HS-5 (cell line): ENCODE measurements at places on chromosomes 12 and 14.

DNA sequence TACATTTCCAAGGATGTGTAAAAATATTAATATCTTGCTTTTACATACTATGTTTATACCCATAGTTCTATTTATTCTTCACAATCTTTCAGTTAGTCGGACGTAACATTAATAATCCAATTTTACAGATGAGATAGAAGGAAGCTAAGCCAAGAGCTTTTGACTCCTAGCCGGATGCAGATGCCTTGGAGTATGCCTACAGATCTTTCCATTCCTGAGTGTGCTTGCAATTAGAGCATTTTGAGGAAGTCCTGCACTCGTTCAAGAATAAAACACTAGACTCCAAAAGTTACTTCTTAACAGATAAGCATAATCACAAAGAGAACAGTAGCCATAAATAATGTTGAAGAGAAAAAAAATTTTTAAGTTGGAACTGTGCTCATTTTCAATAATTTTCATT, 337.6 kb upstream of the CLEC14A start:
- DNase-seq: no peak

DNA sequence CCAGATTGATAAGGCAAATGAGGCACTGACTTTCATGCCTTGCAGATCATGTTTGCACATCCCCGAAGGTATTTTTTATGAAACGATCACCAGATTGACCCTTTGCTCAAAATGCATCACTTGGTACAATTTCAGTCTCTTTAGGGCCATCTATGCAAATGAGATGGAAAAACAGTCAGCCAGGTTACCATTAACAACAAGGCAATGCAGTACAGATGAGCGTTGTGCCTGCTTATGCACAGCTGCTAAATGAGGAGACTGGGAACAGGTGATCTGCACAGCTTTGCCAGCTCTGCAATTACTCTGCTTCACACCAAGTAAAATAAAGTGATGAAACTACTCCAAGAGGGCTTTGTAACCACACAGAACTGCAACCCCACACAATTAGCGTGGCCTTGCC, 26.1 kb upstream of the PLEKHG7 start:
- no peak for DNase-seq

GRCh38 chr12:8493084-8493483, 20.2 kb upstream of the CLEC4D start:
- peak; percentile 2 for DNase-seq

DNA sequence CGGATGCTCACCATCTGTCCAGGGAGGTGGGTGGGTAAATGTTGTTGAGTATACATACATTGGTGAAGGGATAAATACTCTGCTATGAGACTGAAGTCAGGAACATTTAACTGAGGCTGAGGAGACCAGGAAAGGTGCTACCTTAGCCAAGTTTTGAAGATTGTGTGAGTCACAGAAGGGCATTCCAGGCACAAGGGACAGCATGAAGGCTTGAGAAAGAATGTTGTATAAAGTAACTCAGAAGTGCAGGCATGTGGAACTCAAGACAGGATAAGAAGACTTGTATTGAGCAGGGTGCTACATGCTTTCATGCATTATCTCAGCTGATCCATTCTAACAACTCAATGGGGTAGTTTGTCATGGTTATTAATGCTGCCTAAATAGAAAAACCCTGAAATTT, 112.7 kb downstream of the IPO8 start:
- DNase-seq: no peak

- DNase-seq: no peak
Measured at GRCh38 chr12:93234641-93235040, 143.1 kb upstream of the NUDT4 start.

- DNase-seq: no peak
Measured at GRCh38 chr12:24695657-24696329, 253.1 kb downstream of the BCAT1 start.

DNA sequence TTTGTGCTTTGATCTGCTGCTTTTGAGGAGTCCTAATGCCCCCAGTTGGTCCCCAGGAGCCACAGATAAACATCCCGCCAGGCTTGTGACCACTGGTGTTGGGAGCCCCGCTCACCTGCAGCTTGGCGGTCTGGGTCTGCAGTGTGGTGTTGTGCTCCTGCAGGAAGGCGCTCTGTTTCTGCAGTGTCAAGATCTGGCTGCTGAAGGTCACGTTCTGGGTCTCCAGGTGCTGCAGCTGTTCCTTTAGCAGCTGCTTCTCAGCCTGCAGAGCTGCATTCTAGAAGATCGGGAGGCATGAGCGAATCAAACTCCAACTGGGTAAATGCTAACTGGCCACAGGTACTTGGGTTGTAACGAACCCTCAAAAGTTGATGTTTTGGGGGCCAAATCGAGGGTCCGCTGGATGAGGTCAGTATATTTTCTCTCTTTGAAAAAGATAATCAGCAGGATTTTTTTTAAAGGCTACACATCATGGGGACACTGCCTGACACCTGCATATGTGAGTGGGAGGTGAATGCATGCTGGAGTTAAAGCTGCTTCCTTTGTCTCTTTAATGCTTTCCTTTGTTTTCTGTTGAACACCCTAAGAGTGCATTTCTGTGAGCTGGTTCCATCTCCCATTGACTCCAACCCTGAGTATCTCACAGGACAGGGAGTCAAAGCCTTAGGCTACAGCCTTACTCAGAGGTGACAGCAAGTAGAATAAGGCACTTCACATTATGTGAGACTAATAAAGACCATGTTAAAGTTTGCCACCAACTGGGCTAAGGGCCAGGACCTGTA, 61.3 kb upstream of the GPR68 start:
- DNase-seq: no peak

DNA sequence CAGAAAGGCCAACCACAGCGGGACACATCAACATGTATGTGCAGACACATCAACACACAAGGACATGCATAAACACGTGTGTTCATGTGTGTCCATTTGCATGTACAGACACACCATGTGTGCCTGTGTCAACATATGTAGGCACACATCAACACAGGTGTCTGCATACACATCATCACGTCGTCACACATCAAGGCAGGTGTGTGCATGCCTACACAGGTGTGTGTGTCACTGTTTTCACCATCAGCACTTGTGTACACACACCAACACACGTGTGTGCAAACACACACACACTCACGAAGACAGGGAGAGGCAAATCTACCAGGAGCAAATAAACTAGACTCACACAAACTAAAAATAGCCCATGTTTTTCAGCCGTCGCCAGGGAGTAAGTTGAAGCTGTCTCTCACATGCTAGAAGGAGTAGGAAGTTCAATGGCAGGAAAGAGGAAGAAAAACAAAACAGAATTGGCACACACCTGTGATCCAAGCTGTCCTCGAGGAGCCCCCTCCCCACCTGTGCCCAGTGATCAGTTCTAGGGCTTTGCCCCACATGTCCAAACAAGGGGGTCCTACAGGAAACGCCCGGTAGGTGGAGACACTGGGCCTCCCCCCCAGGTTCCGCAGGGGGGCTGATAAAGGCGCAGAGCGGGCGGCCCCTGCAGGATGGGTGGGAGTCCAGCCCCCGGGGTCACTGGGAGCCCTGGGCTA, 7.4 kb downstream of the SCARB1 start:
- DNase-seq: no peak

DNA sequence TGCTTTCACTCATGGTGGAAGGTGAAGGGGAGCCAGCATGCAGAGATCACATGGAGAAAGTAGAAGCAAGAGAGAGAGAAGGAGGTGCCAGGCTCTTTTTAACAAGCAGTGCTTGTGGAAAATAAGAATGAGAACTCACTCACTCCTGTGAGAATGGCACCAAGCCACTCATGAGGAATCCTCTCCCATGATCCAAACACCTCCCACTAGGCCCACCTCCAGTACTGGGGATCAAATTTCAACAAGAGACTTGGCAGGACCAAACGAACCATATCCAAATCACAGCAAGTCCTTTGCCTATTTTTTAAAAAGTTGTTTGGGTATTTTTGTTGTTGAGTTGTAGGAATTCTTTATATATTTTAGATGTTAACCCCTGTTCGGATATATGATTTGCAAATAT, 245.9 kb upstream of the ARID2 start:
- no peak for DNase-seq

GRCh38 chr12:115867854-115868253, 409.6 kb downstream of the MED13L start:
- no peak for DNase-seq

DNA sequence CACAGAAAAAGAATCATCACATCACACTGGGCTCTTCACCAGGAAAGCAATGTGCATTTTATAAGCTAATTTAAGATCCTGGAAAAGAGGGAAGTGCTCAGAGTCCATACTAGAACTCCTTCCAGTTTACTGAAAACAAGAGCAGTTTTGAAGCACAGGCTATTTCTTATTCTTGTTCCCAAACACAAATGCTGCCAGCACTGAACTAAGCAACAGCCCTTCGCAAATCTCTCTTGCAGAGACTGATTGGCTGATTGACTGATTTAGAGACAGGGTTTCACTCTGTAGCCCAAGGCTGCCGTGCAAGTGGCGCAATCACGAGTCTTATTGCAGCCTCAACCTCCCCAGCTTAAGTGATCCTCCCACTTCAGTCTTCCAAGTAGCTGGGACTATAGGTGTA, 44.8 kb downstream of the BCL2L14 start:
- no peak for DNase-seq

DNA sequence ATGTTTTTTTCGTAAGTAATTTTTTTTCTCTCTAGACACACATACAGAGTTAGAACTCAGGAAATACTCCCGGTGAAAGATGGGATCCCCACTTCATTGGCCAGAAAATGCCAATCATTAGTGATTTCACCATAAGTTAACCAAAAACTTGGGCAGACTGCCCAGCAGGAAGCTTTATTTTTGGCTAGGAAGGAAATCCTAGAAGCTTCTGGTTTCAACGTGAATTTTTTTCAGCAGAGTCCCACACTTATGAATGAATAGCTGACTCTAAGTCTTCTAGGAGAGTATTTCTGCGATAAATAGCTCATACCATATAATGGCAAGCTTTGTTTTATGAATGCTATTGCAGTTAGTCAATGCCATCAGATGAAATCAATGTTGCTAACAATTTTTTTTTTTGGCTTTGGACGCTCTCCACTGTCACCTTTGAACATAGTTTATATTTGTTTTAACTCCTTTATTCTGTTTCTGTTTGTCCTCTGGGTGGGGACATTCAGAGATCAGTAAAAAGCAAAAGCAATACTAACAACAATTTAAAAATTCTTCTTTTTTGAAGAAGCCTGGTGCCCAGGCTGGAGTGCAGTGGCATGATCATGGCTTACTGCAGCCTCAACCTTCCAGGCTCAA, 9.5 kb downstream of the PPP1CC start:
- DNase-seq: peak; percentile 24

GRCh38 chr12:5884866-5885265, 60.2 kb downstream of the ANO2 start:
- no peak for DNase-seq

DNA sequence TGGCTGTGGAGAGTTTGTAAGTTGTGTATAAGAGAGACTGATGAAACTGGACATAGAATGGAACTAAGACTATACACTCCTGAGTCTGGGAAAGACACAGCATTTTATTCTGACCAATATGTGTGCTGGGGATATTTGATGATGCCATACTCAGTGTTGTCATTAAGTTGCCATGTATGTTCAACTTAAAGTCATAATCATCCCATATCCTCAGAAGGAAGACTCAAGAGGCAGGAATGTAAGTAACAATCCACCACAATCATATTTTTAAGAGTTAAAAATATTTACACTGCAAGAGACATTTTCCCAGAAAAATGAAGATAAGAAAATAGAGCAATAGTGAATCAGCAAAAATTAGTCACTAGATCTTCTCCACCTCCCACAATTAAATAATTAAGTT, 120.1 kb downstream of the MDGA2 start:
- DNase-seq: peak; percentile 36

DNA sequence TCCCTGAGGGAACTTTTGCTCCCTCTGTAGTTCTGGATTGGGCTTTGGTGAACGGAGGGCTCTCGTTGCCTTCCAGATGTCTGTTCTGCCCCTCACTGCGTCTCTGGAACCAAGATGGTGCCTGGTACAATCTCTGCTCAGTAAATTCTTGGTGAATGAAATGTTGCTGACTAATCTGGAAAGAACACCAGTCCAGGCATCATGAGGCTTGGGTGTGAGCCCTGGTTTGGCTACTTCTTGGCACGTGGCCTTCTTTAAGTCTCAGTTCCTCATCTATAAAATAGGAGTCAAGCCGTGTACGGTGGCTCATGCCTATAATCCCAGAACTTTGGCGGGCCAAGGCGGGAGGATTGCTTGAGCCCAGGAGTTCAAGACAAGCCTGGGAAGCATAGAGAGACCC, 4.3 kb downstream of the HHIPL1 start:
- peak; percentile 28 for DNase-seq

DNA sequence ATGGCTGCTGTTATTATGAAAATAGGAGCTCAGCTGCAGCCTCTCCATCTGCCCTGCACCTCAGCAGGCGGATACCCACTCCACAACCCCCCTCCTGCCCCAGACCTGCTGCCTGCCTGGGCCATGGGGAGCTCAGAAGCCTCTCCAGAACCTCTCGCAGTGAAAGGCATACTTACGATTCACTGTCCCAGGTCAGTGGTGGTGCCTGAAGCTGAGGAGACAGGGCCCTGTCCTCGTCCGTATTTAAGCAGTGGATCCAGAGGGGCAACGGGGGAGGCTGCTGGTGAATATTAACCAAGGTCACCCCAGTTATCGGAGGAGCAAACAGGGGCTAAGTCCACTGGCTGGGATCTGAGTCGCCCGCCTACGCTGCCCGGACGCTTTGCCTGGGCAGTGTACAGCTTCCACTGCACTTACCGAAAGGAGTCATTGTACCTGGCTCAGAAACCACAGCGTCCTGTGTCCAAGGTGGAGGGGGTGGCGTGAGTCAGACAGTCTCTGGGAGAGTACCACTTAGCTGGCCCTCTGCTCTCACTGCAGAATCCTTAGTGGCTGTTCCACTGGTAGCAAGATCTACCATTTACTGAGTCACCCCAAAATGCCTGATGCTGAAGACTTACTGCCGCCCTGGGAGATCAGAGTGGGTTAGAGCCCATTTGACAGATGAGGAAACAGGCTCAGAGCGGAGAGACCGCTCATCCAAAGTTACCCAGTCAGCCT, at the start of gene SERPINA1:
Gene SERPINA1, minus strand, starts transcription at position 219 of the 720 bp plus-strand sequence. CDS start 5,365 bp downstream, outside the sequence.
- no peak for DNase-seq

DNA sequence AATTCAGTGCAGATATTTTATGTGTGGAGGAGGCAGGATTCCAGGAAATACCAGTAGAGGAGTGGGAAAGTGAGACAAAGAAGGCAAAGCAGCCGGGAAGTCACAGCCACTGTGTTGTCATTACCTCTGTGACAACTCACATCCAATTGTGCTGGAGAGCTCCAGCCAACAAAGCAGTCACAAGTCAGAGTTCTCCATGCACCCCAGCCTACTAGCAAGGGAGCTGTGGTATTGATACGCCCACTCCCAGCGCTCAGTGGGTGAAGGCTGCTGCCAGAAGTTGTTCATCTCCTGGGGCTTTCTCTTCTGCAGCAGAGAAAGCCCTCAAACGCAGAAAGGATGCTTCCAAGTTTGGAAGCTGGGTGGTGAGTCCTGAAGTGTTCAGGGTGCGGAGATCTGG, 93.9 kb downstream of the DICER1 start:
- no peak for DNase-seq

GRCh38 chr12:25996677-25997076, 38.2 kb downstream of the RASSF8 start:
- no peak for DNase-seq

GRCh38 chr14:105412771-105413543, 6.7 kb upstream of the MTA1 start:
- no peak for DNase-seq
